T-helper 17 cell (primary cell): ENCODE measurements at places on chromosomes 16 and 17.

- DNase-seq = no peak
Measured at GRCh38 chr17:73599599-73599998, 44.6 kb downstream of the SDK2 start.

- DNase-seq = no peak
Measured at GRCh38 chr17:74080656-74081582, 122.6 kb upstream of the RPL38 start.

- DNase-seq = no peak
Measured at GRCh38 chr17:67364847-67365737, 1.3 kb downstream of the PSMD12 start.

- DNase-seq = no peak
Measured at GRCh38 chr16:86625821-86626220, 47.5 kb downstream of the FOXL1 start.

DNA sequence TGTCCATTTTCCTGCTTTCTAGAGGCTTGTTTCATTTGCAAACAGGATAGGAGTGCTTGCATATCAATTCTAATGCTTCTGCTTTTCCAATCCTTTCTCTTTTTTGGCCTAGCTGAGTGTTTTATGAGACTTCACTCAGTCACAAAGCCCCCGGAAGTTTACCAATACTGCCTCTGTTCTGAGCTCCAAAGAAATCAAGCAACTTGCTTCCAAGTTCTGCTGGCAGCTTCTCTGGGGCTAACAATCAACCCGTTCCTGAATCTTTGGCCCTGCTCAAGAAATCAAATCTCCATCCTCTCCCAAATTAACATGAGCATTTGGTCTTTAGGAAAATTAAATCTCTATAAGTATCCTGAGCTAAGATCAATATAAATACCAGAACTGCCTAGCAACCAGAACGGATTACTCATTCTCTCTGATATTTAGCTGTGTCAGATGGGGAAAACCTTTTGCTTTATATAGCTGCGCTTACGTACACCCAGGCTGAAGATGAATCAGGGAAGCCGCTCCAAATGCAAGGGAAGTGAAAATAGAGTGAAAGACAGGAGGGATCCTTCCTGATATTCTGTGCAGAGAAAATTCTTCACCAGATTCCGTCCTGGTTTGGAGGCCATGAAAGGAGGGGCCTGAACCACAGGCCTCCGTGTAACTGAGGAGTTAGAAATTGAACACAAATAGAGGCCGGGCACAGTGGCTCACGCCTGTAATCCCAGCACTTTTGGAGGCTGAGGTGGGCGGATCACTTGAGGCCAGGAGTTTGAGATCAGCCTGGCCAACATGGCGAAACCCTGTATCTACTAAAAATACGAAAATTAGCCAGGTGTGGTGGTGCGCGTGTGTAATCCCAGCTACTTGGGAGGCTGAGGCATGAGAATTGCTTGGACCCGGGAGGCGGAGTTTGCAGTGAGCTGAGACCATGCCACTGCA lies 23.3 kb upstream of the GRB2 start:
- no peak for DNase-seq

- no peak for DNase-seq
Measured at GRCh38 chr16:51359141-51359955, 208.3 kb upstream of the SALL1 start.

DNA sequence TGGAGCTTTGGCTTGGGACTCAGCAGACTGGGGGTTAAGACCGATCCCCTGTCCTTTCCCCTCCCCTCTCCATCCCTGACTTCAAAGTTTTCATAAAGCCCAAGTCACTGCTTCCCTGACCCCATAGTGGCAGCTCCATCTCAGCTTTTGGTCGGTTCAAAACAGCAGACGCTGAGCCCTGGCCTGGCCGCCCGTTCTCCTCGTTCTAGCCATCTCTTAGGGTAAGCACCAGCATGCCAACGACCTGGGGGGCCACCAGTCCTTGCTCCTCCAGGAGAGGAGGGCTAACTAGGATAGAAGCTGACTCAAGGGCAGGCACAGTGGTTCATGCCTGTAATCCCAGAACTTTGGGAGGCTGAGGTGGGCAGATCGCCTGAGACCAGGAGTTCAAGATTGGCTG lies 1.5 kb upstream of the HIGD1B start:
- no peak for DNase-seq

DNA sequence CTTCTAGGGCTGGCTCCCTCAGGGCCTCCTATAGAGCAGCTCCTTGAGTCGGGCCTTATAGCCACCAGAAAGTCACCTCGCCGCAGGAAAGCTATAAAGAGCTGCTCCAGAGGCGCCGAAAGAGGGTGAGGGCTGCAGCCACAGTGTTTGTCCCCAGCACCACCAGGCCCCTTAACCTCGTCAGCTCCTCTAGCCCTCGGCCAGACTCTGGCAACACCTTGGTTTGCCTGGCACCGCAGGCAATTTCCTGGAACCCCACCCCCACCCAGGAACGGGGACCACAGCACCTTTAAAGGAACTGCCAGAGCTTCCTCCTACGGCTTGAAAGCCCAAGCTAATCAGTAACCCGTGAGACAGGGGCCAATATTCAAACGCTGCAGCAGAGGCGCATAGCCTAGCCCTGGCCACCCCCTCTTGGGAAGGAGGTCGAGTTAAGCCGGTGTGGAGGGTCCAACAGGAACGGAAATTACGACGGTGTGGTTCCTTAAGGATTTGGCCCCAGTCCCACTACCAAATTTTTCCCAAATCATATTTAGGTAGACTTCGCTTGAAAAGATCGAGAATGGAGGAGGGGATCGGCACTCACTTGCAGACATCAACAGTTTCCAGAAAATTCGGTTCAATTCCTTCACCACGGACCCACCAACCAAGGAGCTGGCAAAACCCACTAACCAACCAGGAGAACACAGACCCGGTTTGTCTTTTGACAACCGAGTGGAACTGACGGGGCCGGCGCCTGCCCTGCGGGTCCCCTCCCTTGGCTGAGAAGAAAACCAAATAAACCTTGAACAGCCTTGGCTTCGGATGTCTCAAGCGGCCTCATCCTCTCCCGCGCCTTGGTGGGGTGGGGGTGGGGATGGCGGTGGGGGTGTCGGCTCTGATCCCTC lies 3.0 kb downstream of the HOXB6 start:
- DNase-seq = no peak

DNA sequence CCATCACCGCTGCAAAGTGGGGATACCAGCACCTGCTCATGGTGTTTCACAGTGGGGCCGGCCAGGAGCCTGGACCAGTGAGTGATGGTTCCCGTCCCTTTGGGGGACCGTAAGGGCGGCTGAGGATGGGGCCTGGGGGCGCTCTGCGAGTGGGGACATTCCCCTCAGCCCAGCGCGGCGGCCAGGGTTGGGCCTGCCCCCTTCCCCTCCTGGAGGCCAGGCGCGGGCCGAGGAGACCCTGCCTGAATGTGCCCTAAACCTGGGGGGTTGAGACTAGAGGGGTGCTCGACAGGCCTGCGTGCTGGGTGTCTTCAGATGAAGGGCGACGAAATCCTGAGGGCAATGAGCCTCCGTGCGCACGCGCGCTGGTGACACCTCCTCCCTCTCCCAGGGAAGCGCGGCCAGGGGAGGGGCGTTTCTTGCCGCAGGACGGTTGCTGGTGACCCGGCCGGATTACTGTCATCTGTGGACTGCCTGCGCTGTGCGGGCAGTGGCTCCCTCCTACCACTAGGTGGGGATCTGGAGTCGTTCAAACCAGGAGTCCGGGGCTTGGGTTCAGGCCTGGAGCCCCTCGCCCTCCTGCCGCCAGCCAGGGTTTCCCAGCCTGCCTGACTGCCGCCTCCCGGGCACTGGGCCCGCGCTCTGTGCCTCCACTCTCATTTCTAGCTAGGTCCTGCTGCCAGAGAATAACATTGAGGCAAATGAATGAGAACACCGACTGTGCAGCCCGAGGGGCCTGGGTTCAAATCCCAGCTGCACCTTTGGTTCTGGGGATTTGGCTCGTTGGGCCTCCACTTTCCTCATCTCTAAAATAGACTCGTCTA lies 17.1 kb downstream of the TBX2 start:
- peak; percentile 48 for DNase-seq

DNA sequence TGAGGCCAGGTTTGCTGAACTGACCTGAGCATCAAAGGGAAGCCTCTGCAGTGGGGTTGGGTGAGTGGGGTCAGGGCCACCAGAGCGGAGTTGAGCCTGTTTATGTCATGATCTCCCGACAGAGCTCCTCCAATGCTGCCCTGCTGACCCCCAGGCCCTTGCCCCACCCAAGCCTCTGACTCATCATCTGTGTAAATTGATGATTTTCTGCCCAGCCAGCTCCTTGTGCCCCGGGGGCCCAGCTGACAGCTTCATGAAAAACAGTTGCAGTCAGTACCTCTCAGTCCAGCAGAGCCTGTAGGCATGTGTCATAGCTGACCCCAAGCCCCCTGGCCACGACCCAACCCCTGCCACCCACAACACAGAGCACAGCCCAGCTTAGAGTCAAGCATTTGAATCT lies 134.9 kb downstream of the CCT6B start:
- no peak for DNase-seq

- no peak for DNase-seq
Measured at GRCh38 chr16:396605-397004, 394 bp upstream of the NME4 start.

DNA sequence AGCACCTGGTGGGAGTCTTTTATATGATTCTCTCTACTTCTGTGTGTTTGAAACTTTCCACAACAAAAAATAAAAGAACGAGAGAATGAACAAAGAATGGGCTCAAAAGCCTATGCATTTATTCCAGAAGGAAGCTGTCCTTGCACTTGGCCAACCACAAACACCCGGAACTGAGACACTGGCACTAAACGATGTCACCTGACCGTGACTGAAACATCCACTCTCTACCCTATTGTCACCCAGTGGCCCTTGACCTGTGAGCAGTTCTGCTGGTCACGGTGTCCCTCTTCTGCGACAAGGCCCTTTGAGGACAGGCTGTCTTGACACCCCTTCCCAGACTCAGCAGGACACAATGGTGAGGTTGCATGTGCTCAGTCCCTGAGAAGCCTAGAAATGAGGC lies 56.6 kb downstream of the TEKT5 start:
- no peak for DNase-seq

GRCh38 chr16:86662195-86662594 lies 83.8 kb downstream of the FOXL1 start:
- DNase-seq = no peak

DNA sequence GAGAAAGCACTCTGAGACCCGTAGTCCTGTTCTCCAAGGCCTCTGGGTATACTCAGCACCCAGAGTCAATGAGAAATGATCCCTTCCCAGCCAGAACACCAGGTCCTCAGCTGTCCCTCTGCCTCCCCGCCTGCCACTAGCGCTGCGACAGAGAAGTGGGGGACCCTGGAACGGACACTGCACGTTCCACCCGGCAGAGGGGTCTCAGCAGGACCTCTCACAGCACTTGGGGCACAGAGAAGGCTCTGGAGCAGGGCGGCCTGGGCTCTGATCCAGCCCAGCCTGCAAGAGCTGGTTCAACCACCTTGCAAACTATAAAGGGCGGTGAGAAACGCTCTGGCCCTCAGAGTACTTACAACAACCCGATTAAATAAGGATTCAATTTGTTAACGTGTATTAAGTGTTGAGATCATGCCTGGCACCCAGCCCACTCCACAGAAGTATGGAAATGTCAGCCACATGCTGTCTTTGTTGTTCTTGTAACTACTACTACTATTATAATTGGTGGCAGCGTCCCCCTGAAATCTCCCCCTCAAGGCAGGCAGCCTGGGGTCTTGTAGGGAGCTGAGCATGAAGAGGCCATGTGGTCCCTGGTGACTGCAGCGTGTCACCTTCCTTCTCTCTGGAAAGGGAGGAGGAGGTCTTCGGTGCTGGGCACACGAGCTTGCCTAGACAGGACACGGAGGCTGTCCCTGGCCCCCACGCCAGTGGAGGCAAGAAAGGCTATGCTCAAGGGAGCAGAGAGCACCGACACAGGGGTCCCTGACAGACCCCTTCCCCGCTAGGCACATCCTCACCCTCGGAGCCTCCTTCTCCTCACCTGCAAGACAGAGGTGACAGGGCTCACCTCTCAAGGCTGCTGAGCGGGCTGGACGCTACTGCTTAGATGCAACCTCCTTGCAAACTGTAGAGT lies 2.4 kb downstream of the OSGIN1 start:
- DNase-seq = no peak

GRCh38 chr17:39738983-39739884 lies 1.5 kb downstream of the GRB7 start:
- no peak for DNase-seq

DNA sequence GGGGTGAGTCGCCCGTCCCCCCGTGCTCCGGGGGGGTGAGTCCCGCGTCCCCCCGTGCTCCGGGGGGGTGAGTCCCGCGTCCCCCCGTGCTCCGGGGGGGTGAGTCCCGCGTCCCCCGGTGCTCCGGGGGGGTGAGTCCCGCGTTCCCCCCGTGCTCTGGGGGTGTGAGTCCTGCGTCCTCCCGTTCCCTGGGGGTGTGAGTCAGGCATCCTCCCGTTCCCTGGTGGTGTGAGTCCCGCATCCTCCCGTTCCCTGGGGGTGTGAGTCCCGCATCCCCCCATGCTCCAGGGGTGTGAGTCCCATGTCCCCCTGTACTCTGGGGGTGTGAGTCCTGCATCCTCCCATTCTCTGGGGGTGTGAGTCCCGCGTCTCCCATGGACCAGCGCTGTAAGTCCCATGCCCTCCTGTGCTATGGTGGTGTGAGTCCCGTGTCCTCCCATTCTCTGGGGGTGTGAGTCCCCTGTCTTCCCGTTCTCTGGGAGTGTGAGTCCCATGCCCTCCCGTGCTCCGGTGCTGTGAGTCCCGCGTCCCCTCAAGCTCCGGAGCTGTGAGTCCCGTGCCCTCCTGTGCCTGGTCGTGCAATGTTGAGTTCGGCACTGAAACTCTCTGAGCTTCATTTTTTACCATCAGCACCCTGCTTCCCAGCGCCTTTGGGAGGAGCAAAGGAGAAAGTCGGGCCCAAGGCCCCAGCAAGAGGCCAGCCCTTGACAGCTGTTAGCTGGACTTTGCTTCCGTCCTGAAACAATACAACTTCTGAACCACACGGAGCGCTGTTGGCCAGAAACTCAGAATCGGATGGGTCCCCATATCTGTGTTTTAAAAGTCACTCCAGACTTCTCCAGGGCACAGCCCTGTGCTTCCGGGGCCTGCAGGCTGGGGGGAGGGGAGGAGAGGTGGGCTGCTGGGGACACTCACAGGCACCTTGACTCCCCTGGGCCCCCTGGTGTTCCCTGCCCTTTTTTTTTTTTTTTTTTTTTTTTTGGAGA lies 11.5 kb upstream of the ZC3H18 start:
- no peak for DNase-seq
